Uterine smooth muscle cell (primary cell): ENCODE measurements at places on chromosomes 6 and 20. TPM values are rescaled to one million over a fixed set of nuclear protein-coding genes. Genes with fewer than 3 reads are reported as not detected.

The GPR6 gene
- not detected in 2 replicates for total RNA-seq

The MYL9 gene
- total RNA-seq: 7.2 and 18.2 TPM in 2 replicates

The ACTL10 gene
- 2.1 and 2.7 TPM in 2 replicates for total RNA-seq

The PCSK2 gene
- not detected in 2 replicates for total RNA-seq
